Fibroblast of skin of scalp (primary cell): ENCODE measurements at places on chromosomes 16 and 17.

- DNase-seq: no peak
These were observed 94.4 kb downstream of the SHISA9 start for GRCh38 chr16:12995721-12996372.

DNA sequence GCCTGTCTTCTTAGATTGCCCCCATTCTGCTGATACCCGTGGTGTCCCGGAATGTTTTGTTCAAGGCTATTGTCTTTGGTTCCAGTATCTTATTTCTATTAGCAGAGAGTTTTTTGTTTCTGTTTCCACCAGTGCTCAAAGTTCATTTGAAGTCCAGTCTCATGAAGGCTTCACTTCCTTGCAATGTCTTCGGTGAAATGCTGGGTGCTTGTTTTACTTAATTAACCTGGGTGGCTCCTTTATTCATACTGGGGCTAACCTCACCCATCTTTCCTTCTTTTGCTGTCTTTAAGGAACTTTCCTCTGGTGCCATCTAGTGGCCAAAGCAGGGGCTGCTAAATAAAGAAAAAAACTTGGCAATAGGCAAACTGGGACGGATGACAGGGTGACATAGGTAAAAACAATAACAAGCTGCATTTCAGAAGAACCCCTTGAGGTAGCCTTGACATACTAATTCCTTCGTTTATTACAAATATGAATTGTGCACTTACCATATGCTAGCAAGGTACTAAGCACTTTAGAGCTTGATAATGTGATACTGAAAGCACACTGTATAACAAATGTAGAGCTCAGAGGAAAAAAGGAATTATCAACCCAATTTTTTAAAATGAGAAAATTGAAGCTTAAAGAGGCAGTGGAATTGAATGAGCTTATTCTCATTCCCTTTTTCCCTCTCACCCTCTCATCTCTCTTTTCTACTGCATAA lies 2.8 kb upstream of the SMIM36 start:
- peak; percentile 62 for DNase-seq

DNA sequence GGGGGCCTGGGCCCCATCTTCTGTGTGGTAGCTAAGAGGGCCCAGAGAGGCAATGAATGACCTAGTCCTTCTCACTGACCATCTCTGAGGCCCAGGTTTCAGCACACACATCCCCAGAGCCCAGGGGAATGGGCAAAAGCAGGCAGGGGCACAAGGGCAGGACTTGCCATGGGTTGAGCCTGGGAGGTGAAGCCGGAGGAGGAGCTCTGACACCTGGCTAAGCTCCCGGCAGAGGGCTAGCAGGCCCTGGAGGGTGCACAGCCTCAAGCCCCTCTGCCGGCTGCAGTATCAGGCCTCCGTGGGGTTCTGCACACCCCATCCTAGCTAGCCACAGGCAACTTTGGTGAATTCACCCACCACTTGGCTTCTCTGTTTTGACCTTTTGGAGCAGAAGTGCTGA lies 5.3 kb downstream of the SRCIN1 start:
- no peak for DNase-seq

- DNase-seq: peak; percentile 90
These were observed 4.2 kb downstream of the ITGB3 start for GRCh38 chr17:47257651-47258339.

DNA sequence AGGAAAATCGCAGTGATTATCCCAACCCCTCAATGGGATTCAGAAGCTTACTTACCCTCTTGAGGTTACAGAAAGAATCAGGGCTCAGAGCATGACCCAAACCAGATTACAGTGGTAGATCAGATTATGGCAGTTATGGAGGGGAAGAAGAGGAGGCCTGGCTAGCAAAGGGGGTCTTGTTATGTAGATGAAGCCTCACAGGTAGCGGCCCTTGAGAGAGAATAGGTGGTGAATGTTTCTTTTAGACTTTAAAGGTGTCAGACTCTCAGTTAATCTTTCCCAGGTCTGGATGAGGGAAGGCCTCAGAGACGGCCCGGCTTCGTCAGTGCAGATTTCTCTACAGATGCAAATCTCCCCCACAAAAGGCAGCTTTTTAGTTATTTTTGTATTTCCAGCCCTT lies 15.6 kb downstream of the RNF112 start:
- no peak for DNase-seq
